ENCODE measurements at places on chromosomes 1 and 21.
A peak's percentile ranks its signal among the peaks of the same experiment; 100 is the strongest.

DNA sequence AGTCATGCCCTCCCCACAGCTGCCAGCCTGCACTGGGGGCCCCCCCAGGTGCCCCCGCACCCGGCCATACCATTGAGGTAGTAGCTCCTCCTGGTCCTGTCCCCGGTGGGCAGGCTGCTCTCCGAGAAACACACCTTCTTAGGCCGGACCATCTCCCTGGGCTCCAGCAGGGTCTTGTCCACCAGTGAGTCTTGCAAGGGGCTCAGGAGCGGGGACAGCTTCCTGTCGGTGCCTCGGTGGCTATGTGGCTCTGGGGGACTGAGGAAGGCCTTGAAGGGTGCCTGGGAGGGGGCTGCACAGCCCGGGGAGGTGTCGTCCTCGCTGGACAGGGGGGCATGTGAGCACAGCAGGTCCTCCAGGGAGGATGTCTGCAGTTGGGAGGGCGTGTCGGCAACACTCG lies 12.9 kb upstream of the FTCD start:
- DNase-seq: no peak

- peak; percentile 17 for DNase-seq
Measured at GRCh38 chr21:38468989-38469388, 29.3 kb downstream of the ERG start.

GRCh38 chr1:116126281-116126680 lies 15.1 kb downstream of the MAB21L3 start:
- DNase-seq: no peak

DNA sequence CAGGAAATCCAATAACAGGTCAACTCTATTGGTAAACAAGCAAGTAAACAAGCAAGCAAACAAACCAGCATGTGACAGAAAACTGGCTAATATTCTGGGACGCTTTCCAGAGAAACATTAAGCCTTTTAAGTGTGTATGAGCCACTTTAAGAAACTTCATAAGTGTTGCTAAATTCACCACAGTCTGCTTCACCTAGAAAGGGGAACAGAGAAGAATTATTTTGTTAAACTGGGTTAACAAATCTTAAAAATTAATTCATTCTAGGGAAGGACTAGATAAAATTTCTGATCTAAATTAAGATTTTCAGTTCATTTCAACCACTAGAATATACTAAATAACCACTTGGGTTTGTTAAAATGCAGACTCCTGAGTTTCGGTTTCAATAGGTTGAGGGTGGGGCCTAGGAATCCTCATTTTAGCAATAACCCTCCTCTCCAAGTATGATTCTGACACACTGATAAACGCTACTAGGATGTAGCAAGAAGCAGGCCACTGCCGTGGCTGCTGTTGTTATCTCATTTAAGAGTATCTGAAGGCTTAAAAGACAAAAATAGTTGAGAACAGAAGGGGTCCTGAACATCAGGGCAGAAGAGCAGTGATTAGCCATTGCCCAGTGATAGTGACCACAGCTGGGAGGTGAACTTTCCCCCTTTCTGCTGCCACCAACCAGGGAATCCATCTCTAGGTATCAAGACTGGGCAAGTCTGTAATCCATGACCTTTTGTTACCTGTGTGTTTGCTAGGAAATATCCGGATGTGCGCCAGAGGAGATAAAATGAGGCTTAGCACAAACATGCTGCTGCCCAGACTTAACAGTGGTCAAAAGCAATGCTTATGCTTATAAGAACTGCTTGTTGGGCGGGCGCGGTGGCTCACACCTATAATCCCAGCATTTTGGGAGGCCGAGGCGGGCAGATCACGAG lies 11.2 kb downstream of the CREG1 start:
- DNase-seq: no peak

- peak; percentile 97 for DNase-seq
Measured at GRCh38 chr1:44294588-44295007, 60.5 kb downstream of the ERI3 start.

GRCh38 chr1:169475806-169476387 lies 9.8 kb downstream of the SLC19A2 start:
- no peak for DNase-seq

DNA sequence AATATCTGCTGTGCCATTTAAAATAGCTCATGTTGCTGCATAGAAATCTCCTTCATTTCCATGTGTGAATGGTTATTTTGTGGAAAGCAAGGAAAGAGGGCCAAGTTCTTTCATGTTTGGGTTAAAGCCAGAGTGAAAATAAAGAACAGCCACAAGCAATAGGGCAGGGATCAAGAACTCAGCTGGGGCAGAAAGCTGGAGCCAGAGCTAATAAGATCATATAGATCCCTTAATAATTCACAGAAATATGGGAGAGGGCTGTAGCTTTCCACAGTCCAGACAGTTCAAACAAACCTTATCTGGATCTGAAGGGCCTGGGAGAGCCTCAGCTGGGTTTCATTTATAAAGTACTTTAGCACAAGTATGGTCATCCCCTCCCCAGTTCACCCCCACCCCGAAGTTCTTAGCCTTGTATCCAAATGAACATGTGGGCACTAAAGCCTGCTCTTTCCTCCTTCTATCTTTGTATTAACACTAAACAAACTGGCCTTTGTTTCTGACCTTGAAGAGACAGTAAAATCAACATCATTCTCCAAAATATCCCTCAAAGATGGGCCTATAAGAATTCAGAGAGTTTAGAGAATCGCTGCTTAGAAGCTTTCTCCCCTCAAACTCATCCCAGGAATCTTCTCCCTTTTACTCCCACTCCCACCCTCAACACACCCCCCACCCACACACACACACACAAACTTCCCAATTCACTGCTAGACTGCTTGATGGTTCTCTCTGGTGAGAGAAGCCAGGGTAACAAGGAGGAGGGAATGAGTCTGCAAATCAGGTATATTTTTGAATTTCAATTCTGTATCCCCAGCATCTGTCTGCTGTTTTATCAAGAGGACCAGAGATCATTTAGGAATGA lies 41.7 kb downstream of the UTP25 start:
- DNase-seq: peak; percentile 68

DNA sequence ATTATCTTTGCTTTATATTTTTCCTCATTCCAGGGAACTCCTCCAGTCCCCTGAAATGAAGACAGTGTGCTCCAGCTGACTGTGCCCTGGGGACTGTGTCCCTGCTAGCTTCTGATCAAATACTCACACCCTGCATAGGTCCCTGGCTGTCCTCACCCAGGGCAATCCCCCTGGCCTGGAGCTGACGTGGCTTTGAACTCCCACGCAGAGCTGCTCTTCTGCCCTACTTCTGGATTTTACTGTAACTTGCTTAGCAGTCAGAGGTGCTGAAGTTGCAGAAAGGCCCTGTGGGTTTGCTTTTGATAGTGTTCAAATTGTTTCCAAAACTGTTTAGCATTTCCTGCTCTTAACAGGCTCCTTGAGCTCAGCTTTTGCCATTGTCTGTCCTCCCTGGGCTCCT lies 186.5 kb downstream of the FASLG start:
- DNase-seq: peak; percentile 16

All from AG10803 (cell line).